ENCODE measurements at places on chromosomes 12 and 14. TPM values are rescaled to one million over a fixed set of nuclear protein-coding genes. Genes with fewer than 3 reads are reported as not detected.

Gene EPYC
- not detected for polyA plus RNA-seq

Gene MYO1H
- polyA plus RNA-seq: 0.25 TPM

Gene WDHD1
- 7.9 TPM for polyA plus RNA-seq

Gene CCDC38
- not detected for polyA plus RNA-seq

Gene IFI27L2
- polyA plus RNA-seq: 12.7 TPM

Gene TSPAN11
- 5.9 TPM for polyA plus RNA-seq

Gene OR2AP1
- not detected for polyA plus RNA-seq

Gene OVCH1
- polyA plus RNA-seq: 0.54 TPM

Gene SDS
- polyA plus RNA-seq: 0.75 TPM

Gene KRT75
- not detected for polyA plus RNA-seq

Gene FAM90A1
- 1.0 TPM for polyA plus RNA-seq

Gene GSC
- polyA plus RNA-seq: 0.88 TPM

Gene EFS
- polyA plus RNA-seq: 56.9 TPM

Gene SCN8A
- 0.25 TPM for polyA plus RNA-seq

Gene INHBE
- polyA plus RNA-seq: 0.90 TPM

Gene TMPRSS12
- 0.18 TPM for polyA plus RNA-seq

Gene DLK1
- 2,891 TPM for polyA plus RNA-seq

Gene SLCO1A2
- polyA plus RNA-seq: not detected

Gene TRIM9
- 2.0 TPM for polyA plus RNA-seq

Gene KRT83
- not detected for polyA plus RNA-seq

Gene BICD1
- 8.2 TPM for polyA plus RNA-seq

Gene KCNK13
- polyA plus RNA-seq: 0.40 TPM

Gene TGFB3
- polyA plus RNA-seq: 86.8 TPM

Gene C12orf60
- polyA plus RNA-seq: 0.74 TPM

Gene ALDH1L2
- polyA plus RNA-seq: 6.6 TPM

Gene LRP1
- 130 TPM for polyA plus RNA-seq

Gene SPX
- 32.7 TPM for polyA plus RNA-seq

Gene ANKS1B
- 2.2 TPM for polyA plus RNA-seq

Gene PTPRO
- 1.9 TPM for polyA plus RNA-seq

Gene CPNE6
- not detected for polyA plus RNA-seq

Gene AMIGO2
- 1.5 TPM for polyA plus RNA-seq

Gene RPGRIP1
- 1.2 TPM for polyA plus RNA-seq

Gene SLC6A15
- 2.9 TPM for polyA plus RNA-seq

Gene PPP2R5C
- 62.3 TPM for polyA plus RNA-seq

Gene PLBD1
- polyA plus RNA-seq: 18.8 TPM

Measured in hindlimb muscle (tissue), 1 donor.